ENCODE measurements at places on chromosomes 1 and 21.

DNA sequence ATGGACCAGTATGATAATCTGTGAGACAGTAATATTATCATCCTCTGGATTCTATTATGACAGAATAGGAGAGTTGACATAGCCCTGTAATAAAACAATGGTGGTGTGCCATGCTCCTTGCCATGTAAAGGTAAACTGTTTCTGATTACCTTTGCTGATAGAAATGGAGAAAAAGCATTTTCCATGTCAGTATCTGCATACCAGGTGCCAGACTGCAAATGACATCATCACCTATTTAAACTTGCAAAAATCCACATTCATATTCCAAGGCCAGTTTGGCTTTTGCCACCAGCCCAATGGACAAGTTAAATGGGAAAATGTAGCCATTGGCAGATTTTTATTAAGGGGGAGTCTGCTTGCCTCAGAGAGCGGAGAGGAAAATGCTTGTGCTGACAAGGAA is 23.9 kb upstream of the ABCD3 start:
- DNase-seq: no peak

- no peak for DNase-seq
Measured at GRCh38 chr1:222788402-222789156, 26.3 kb upstream of the DISP1 start.

DNA sequence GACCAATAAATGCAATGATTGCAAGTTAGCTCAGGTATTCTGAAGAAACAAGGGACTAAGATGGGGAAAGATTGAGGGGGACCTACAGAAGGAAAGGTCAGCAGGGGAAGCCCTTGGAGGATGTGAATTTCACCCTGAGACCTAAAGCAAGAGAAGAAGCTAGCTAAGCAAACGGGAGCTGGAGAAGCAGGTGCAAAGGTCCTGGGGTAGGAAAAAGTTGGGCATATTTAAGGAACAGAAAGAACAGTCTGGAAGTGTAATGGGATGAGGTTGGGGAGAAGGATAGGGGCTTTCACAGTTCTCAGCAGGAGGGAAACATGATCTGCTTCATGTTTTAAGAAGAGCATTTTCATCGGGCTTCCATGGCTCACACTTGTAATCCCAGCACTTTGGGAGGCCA is 89.7 kb upstream of the SLC45A1 start:
- DNase-seq: no peak

DNA sequence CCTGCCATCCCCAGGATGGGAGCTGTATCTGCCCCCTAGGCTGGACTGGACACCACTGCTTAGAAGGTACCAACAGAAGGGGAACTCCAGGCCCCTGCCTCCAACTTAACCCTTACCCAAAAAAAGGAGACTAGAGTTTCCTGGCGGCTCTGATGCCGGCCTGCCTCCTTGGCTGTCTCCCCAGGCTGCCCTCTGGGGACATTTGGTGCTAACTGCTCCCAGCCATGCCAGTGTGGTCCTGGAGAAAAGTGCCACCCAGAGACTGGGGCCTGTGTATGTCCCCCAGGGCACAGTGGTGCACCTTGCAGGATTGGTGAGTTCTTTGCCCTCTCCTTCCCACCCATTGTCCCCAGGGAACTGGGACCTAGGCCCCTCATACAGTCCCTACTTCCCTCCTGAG is 8.1 kb upstream of the LRRC71 start:
- no peak for DNase-seq

- DNase-seq: no peak
Measured at GRCh38 chr1:30328401-30329262, 394.8 kb downstream of the MATN1 start.

DNA sequence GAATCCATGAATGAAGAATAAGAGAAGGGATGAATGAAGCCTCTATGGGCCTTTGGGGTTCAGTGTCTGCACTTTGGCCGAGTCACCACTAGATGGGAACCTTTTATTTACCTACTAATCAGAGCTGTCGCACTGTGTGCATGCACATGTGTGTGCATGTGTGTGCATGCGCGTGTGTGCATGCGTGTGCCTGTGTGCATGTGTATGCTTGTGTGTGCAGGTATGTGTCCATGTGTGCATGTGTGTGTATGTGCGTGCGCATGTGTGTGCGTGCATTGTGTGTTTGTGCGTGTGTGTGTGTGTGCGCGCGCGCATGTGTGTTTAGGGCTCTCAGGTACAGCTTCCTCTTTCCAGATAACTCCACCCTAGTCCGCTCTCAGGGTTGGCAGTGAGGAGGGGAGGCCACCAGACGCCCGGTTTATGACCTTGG is 20.4 kb upstream of the UBXN10 start:
- DNase-seq: peak; percentile 83

- no peak for DNase-seq
Measured at GRCh38 chr21:30234643-30235042, 18.7 kb upstream of the CLDN8 start.

GRCh38 chr1:32014199-32014947 is 705 bp downstream of the KHDRBS1 start:
- peak; percentile 64 for DNase-seq

DNA sequence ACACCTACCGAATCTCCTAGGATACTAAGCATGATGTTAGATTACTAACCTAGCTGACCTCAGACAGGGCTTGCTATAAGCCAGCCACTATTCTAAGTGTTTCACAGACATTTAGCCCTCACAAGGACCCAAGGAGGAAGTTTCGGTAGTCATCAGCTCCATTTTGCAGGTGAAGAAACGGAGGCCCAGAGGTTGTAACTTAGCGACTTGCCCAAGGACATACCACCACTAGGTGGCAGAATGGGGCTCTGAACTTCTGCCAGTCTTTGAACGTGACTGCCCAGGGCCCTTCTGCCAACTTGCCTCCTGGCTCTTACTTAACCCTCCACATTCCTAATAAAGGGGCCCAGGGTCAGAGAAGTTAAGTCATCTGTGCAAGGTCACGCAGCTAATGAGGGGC is 283.5 kb downstream of the C1orf94 start:
- DNase-seq: peak; percentile 17

- no peak for DNase-seq
Measured at GRCh38 chr1:3674100-3675094, 22.1 kb downstream of the TP73 start.

GRCh38 chr1:209708297-209708696 is 3.7 kb downstream of the HSD11B1 start:
- no peak for DNase-seq

- no peak for DNase-seq
Measured at GRCh38 chr1:238177960-238178645, 287.4 kb upstream of the ZP4 start.

- no peak for DNase-seq
Measured at GRCh38 chr1:196078691-196079090, 529.5 kb downstream of the KCNT2 start.

DNA sequence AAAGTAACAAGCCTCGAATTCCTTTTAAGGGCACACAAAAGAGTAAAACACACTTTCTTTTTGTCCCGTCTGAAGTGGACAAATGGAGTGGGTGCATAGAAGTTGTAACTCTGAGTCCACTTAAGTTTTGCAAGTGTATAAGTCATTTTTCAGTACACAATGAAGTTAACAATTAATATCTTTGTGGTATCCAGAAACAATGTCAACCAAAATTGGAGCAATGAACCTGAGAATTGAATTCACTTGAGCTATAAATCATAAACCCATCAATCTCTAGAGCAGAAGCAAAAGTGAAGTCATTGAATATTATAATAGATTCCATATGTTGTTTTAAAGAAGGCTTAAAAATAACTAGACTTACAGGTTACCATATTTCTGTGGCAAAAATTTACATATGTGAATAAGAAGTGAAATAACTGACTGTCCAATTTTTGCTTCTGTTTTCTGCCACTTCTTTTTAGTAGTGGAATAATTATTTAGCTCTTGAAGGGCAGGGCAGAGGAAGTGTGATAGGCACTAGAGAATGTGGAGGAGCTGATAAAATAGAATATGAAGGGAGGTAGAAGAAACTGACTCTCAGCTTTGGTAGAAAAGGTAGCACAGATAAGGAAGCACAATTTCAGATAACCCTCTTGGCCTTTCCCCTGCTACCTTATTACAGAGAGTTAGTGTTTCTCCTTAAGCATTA is 73.9 kb upstream of the RGL1 start:
- no peak for DNase-seq

DNA sequence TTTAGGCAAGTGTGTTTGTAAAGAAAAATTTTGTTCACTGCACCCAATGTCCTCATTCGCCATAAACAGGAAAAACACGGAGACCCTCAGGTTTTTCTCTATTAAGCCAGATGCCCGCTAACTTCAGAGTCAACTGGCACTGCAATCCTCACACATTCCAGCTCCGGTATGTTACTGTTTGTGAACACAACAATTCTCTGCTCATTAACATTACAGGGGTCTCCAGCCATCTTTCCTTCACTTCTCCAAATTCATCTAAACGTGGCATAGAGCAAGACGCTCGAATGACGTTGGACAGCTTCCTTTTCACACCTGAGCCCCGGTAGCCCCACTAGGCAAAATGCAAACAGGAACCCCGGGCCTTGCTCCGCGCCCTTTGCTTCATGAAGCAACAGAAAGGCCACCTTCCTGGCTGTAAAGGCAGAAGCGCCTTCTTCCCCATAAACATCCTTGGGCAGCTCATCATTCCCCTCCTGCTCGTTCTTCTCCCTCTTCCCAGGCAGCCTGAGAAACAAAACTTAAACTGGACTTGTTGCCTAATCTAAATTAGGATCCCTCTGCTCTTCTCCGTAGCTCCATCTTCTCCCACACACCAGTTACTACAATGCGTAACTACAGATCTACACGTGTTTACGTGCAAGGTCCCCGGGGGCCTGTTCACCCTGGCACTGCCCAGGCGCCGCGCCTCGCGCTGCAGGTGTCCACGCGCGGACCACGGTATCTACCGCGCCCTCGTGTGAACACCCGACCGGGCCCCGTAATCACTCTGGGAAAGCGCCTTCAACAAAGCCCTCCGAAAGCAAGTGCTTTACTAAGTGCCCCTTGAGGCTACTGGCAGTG is 1.2 kb downstream of the LBR start:
- peak; percentile 58 for DNase-seq

- no peak for DNase-seq
Measured at GRCh38 chr1:54227091-54227602, 27.2 kb downstream of the MRPL37 start.

GRCh38 chr1:43783671-43784205 is 76.4 kb downstream of the ST3GAL3 start:
- DNase-seq: peak; percentile 43

DNA sequence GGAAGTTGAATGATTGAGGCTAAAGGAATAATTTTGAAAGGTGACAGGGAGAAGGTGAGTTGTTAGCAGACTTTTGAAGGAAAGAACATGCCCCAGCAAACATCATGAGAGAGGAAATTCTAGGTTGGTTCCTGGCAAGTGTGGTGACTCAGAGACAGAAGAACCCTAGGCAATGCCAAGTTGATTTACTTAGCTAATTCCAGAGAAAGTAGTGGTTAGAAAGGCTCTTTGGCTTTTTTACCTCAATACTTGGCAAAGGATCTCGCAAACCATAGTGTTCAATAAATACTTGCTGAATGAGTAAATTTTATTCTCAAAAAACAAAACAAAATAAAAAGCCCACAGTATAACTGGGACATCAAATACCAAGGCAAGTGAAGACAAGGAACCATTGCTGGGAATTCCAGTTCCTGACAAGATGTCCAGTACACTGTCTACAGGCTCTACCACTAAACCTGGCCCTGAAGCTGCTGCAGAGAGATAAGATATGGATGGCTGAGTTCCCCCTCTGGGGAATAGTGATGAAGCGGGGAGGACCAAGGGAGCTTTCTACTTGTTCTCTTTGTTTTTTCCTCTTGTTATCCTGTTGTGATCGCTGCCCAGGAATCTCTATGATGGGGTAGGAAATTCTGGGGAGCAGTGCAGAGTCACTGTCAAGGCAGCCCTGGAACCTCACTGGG is 48.2 kb downstream of the IL12RB2 start:
- no peak for DNase-seq

- peak; percentile 24 for DNase-seq
Measured at GRCh38 chr1:221612047-221612777, 129.7 kb downstream of the DUSP10 start.

- DNase-seq: peak; percentile 89
Measured at GRCh38 chr1:36160949-36161485, 5.1 kb downstream of the MAP7D1 start.

- DNase-seq: no peak
Measured at GRCh38 chr1:151616505-151616849, 4.6 kb downstream of the SNX27 start.

- DNase-seq: no peak
Measured at GRCh38 chr1:179440971-179441370, 75.2 kb downstream of the AXDND1 start.

GRCh38 chr1:157785248-157785647 is 8.3 kb upstream of the FCRL2 start:
- DNase-seq: no peak

DNA sequence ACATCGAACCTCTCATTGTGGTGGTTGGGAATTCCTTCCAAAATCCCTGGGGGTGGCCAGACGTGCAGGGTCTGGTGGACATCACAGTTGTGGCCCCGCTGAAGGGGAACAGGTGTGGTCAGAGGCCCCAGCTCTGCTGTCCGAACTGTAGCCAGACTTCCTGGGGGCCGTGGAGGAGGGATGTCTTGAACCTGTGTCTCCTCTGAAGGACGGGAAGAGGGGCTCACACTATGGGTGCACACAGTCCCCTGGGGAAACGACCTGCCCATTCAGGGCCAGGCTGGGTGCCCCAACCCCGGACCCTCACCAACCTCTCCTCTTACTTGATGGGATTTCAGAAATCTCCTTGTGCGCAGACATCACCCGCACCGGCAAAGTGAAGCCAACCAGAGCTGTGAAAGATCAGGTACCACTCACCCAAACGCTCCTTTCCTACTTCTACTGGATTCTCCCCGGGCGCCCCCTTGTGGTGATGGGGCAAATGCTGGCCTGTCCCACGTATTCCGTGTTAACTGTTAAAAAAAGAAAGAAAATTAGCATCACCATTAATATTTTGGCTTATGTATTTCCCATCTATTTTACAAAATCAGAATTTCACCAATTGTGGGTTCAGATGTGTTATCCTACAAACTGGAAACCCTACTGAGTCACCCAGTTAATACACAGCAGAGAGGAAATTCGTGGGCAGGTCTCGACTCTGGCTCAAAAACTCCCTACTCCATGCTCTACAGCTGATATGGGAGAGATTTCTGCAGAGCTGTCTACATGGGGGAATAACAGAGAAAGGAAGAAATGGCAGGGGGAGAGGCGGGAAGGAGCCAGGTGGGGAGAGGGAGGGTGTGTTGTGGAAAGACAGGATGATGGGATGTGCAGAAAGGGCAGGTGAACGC is 28.1 kb downstream of the PADI4 start:
- DNase-seq: peak; percentile 63

DNA sequence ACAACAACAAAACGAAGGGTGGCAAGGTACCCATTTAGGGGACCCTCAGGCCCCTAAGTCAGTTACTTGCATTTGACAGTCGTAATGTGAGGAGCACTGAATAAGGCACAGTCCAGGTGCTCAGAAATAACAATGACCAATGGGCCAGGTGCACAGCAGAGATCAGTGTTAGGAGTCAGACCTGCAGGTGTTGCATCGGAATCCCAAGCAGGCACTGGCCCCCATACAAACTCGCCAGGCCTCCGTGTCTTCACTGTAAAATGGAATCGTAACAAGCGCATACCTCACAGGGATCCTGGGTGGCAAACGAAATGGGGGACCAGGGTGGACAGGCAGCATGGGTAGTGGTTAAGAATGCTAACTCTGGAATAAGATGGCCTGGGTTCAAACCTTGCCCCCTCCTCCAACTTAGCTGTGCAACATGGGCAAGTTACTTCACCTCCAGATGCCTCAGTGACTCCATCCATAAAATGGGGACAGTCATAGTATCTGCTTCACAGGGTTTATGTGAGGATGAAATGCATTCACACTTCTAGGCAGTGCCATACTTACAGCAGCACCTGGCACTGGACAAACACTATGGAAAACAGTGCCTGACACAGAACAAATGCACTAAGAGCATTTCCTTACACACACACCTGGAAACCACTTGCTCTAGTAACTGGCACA is 20.2 kb downstream of the RCAN1 start:
- no peak for DNase-seq

- DNase-seq: peak; percentile 23
Measured at GRCh38 chr1:32623775-32624174, 26.6 kb downstream of the ZBTB8OS start.
